ENCODE measurements at places on chromosomes 6 and 20.
A peak's percentile ranks its signal among the peaks of the same experiment; 100 is the strongest.

GRCh38 chr6:82270881-82271635 is 23.5 kb upstream of the IBTK start:
- no peak for DNase-seq

DNA sequence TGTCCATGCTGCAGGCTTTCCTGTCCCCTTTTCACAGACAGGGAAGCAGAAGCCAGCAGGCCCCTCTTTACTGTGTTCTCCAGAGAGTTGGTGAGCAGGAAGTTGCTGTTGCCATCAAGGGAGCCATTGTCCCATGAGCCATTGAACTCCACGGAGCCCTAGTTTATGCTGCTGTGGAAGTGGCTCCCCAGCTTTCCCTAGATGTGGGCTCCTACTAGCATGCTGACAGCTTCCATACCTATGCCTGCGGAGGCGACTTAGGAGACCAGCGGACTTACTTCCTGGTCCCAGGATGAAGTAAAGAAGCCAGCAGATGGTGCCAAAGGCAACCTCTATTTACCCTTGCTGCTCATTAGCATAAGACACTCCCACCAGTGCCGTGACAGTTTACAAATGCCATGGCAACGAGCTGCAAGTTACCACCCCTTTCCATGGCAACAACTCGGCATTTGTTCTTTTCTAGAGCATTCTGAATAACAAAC is 30.8 kb upstream of the FKBP1A start:
- DNase-seq = no peak

DNA sequence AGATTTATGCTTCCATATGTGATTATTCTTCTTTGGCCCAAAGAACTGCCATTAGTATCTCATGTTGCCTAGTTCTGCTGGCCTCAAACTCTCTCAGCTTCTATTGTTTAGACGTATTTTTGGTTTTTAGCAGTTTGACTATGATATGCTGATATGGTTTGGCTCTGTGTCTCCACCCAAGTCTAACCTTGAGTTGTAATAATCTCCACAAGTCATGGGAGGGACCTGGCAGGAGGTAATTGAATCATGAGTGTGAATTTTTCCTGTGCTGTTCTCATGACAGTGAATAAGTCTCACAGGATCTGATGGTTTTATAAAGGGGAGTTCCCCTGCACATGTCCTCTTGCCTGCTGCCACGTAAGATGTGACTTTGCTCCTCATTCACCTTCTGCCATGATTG is 96.7 kb upstream of the ARG1 start:
- DNase-seq = no peak

GRCh38 chr20:47370850-47371782 is 14.6 kb upstream of the ZMYND8 start:
- no peak for DNase-seq

DNA sequence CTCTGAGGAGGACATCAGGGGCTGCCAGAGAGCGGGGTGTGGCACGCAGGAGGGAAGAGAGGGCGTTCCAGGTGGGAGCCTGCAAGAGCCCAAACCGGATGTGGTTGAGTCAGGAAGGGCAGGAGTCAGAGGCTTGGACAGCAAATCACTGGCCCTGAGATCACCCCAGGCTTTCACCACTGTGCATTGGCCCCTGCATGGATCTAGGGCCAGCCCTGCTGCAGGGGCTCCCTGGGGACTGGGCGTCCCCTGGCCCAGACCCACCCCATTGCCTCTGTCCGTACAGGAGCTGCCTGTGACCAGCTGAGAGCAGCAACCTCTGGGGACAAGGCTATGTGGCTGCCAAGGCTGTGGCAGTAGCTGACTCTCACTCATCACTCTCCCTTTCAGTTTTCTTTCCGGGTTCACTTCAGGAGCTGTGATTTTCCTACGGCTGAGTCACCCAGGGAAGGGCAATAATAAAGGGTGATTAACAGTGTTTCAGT is 33.9 kb downstream of the KCNK17 start:
- no peak for DNase-seq

- DNase-seq = no peak
Observed at GRCh38 chr6:126033696-126034095, 47.4 kb downstream of the TRMT11 start.

DNA sequence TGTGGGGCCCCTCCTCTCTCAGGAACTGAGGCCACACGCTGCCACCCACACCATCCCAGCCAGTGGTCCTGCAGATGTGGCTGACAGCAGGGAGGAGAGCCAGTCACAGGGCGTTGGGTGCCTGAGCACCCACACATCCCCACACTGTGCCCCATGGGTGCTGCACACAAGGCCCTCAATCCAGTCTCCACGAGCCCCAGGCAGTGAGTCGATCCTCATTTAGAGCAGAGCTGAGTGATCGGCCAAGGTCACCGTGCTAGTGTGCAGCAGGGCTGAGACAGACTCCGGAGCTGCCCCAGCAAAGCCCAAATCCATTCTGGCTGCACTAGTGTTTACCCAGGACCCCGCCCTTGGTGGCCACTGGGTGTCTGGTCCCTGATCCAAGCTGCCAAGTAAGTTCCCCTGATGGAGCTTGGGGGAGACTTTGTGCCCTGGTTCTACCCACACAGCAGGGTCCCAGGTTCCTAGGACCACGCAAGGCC is 9.0 kb downstream of the C20orf203 start:
- DNase-seq = no peak

GRCh38 chr6:66082914-66083313 is 375.9 kb upstream of the EYS start:
- no peak for DNase-seq

DNA sequence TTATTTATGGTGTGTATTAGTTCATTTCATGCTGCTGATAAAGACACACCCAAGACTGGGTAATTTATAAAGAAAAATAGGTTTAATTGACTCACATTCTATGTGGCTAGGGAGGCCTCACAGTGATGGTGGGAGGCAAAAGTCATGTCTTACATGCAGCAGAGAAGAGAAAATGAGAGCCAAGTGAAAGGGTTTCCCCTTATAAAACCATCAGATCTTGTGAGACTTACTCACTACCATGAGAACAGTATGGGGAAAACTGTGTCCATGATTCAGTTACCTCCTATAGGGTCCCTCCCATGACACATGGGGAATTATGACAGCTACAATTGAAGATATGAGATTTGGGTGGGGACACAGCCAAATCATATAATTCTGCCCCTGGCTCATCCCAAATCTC is 150.0 kb upstream of the AHI1 start:
- DNase-seq = no peak

DNA sequence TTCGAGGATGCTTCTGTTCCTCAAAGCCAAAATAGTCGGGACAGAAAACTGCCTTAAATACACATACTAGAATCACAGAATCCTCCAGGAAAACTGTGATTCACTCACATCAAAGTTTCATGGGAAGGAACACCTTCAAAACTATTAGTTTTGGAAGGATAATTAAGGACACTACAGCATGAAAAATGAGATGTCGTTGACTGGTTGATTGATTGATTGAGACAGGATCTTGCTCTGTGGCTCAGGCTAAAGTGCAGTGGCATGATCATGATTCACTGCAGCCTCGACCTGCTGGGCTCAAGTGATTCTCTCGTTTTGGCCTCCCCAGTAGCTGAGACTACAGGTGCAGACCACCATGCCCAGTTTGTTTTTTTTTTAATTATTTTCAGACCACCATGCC is 25.7 kb upstream of the MAP3K4 start:
- DNase-seq = no peak

GRCh38 chr6:35774116-35774794 is 2.1 kb upstream of the CLPSL2 start:
- no peak for DNase-seq

GRCh38 chr6:14656649-14657048 is 539.1 kb downstream of the CD83 start:
- DNase-seq = no peak

GRCh38 chr6:41318261-41318653 is 17.2 kb upstream of the NCR2 start:
- DNase-seq = no peak

DNA sequence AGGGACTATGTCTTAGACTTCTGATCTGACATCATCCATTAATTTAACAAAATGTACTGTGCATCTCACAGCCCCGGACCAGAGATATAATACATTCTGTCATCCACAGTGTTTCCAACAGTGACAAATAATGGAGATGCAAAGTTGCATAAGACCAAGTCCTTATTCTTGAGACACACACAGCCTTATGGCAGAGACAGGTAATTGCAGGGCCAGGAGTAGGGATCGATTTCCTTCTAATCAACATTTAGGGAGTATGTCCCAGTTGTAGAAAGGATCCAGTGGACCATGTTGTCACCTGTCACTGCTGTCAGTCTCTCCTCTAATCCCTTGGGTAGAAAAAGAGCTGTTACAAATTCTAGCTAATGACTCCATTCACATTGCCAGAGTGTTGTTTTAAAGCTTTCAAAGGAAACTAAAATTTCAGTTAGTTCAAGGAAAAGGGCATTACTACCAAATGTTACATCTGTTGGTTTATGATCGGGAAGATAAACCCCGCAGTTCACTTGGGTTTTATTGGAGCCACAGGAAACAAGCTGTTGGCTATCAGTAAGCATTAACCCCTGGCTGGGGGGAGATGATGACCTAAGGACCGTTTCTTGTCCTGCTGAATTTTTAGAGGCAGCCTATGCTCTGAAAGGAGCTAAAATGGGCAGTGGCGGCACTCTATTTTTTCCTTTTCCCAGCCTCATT is 111.4 kb upstream of the ATXN1 start:
- no peak for DNase-seq

- peak; percentile 63 for DNase-seq
Observed at GRCh38 chr20:45347936-45348778, at the start of gene SDC4. Gene SDC4, minus strand, starts transcription at chr20:45348424. Its CDS starts 40 bp downstream, at chr20:45348384.

GRCh38 chr6:130337534-130337933 is 28.3 kb upstream of the TMEM200A start:
- DNase-seq = no peak

Measured in stimulated activated CD4-positive, alpha-beta T cell treated with anti-CD3 and anti-CD28 coated beads, Interleukin-1b, Interleukin-23, amount 100 ng/mL, for 4 hours (primary cell).